ENCODE measurements at places on chromosomes 6 and 20.

GRCh38 chr20:48275286-48276020 lies 490.2 kb upstream of the SULF2 start:
- DNase-seq, result peak; percentile 24

DNA sequence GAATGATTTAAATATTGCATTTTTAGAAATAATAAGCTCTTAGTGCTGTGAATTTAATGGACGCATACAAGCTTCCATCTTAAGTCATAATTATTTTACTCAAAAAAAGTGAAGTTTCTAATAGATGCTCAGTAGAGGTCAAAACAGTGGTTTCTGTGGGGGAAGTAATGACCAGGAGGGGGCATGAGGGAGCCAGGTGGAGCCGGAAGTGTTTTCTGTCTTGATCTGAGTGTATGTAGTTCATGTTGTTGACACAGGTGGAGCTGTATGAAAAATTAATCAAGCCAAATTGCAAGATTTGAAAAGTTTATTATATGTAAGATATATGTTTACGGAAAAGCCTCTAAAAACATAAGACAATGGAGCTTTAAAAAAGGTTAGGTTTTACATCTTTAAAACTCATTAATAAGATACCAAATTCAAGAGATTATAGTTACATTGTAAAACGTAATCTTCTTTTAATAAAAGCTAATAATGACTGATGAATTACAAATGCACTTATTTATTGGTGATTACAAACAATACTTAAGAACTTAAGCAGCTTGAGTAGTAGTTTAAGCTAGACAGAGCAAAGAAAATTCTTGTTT lies 68.0 kb downstream of the PLAGL1 start:
- peak; percentile 55 for DNase-seq

GRCh38 chr20:58956078-58956477 lies 25.0 kb upstream of the NELFCD start:
- no peak for DNase-seq

- peak; percentile 19 for DNase-seq
Measured at GRCh38 chr6:40912158-40912946, 126.7 kb downstream of the UNC5CL start.

- peak; percentile 74 for DNase-seq
Measured at GRCh38 chr6:54617730-54618129, 228.8 kb upstream of the FAM83B start.

GRCh38 chr6:56514395-56514794 lies 128.3 kb downstream of the DST start:
- no peak for DNase-seq

DNA sequence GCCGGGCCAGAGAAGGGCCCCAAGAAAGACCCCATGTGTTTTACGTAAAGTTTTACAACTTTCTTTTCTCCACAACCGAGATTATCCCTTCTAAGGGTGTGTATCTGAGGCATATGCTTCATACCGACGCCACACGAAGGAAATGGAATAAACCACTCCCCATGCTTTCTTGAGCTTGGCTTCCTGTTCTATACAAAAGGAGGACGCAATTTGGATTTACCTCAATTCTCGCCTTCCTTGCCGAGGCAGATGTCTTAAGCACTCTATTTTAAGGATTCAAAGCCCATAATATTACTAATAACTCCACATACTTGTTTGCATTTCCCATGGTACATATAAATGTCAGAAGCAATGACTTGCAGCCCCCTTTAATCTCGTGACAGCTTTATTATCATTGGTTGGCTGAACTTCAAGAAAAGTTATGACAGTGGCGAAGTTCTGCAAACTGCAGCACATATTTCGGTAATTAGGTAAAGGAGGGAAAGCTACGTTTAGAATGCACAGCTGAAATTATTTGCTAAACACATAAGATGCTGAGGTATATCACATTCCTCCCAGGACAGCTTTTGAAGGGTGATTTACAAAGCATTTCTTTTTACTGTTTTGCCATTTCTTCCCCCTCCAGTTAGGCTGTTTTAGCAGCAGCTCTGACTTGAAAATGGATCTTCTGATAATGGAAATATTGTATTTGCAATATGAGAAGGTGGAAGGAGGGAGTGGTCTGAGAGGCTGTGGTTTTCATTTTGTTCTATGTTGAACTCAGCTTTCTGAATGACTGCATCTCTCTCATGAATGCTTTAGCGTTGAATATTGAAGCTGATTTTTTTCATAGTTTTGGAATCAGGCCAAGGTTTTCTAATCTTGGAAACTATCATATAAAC lies 330.5 kb downstream of the EPHA7 start:
- DNase-seq, result peak; percentile 24

GRCh38 chr6:81762132-81762531 lies 9.7 kb upstream of the TENT5A start:
- peak; percentile 24 for DNase-seq

- no peak for DNase-seq
Measured at GRCh38 chr6:75089151-75089897, 116.5 kb downstream of the COL12A1 start.

DNA sequence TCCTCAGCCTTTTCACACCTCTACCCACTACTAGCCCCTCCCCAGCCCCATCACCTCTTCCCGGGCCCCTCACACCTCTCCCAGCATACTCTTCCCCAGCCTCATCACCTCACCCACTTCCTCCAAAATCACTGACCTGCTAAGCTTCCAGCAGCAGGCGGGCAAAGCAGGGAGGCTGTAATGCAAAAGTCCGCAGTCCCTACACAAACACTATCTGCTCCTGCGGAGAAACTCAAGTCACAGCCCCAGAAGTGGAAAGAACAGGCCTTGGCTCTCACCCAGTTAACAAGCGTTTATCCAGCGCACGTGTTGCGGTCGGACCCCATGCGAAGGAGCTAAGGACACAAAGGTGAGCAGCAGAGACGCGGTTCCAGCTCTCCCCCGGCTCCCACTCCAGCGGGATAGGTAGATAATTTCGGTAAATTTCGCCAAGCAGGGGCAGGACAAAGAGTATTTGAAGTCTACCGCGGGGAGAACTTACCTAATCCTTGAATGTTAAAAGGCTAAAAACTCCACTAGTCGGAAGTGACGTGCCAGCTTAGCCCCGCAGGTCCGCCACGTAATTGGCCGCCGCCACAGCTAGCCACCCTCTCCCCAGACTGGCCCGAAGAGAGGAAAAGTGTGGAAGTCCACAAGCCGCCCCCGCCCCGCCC lies 728 bp upstream of the TRIM39 start:
- peak; percentile 87 for DNase-seq

DNA sequence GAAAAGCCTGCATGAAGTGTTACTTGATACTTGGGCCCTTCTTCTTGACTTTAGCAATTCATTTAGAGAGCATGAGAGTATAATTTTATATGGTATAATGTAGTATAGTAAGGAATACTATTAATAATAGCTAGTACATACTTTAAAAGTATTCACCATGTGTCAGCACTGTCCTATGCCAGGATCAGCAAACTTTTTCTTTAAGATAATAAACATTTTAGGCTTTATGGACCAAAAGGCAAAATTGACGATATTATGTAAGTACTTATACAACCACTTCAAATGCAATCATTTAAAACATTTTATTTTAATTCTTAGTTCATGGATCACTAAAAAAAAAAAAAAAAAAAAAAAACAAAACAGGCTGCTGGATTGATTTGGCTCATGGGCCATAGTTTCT lies 163.9 kb downstream of the IBTK start:
- peak; percentile 52 for DNase-seq

DNA sequence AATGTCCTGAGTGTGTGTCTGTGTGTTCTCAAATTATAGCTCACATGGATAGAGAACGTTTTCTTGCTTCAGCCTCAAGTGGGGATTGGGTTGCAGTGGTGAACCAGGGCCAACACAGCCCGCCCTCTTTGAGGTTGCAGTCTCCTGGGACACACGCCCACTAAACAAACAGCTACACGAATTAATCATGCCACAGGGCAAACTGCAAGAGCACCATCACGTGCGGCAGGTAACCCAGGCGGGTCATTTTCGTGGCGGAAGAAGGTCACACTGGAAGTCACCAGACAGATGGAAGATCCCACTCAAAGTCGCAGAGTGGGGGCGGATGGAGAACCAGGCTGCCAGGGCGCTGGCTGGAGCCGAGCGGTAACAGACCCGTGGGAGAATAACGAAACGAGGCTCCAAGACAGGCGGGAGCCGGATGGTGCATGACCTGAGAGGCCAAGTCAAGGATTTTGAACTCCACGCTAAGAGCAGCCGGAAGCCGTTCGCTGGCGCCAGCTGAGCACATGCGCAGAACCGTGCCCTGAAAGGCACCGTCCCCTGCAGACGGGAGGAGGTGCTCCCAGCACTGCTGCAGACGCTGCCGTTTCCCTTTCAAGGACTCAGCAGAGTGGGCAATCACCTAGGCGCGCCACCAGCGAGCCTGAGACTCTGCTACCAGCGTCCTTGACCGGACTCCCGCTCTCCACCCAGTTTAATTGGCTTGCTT lies 10.7 kb downstream of the DLL1 start:
- DNase-seq, result peak; percentile 27

DNA sequence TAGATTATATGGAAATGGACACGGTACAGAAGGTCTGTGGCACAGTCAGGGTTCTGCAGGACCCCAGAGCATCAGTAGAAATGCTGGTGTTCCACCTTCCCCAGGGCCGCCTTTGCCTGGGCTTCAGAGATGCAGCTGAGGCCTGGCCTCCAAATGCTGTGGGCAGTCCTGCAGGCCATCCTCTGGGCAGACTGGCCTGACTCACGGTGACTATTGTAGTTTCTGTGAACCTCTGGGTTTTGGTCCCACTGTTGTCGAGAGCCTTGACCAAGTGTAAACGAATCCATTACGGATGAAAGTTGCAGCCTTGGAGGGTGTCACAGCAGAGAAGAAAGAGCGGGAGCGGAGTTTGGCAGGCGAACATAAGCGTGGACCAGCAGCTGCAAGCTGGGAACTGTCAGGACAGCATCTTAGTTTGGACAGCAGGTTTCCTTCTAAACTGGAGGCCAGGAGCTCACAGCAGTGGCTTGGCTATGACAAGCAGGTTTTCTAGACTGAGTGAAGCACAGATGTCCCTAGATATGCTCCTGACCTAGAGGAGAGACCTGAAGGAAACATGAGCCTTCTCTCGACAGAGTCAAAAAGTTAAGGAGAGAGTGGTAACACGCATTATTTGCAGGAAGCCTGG lies 46.2 kb upstream of the BCLAF1 start:
- DNase-seq, result no peak

DNA sequence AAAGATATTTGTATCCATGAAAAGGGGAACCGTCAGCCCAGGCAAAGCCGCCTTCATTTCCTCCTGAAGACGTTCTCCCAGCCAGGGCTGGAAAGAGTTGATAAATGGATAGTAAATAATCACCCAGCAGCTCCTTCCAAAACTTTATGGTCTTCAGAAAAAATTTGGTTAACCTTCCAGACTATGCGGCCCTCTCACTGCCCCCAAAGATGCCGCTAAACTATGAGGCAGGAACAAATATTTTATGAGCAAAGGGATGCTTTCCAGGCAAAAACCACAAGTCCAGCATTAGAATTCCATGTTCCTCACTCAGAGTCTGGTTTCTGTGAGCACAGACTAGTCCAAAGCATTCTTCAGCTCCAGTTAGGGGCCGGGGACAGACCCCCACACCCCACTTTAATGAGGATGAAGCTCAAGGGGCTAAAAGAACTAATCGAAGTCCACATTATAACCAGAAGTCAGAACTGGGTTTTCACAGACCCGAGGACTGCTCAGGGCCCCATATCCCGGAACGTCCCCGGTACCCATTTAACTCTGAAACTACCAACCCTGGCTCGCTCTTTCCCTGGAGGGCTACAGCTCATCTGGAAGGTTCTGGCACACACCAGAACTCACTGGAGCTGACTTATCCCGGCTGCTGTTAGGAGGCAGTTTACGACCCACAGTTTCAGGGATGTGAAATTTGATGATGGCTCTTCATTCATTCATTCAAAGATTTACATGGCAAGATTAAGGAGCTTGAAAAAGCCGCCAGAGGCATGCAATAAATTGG lies 29.4 kb downstream of the BMP7 start:
- no peak for DNase-seq

- no peak for DNase-seq
Measured at GRCh38 chr6:135622081-135622480, 124.5 kb upstream of the AHI1 start.

- DNase-seq, result peak; percentile 52
Measured at GRCh38 chr6:1610497-1611321, 994 bp downstream of the FOXC1 start.

DNA sequence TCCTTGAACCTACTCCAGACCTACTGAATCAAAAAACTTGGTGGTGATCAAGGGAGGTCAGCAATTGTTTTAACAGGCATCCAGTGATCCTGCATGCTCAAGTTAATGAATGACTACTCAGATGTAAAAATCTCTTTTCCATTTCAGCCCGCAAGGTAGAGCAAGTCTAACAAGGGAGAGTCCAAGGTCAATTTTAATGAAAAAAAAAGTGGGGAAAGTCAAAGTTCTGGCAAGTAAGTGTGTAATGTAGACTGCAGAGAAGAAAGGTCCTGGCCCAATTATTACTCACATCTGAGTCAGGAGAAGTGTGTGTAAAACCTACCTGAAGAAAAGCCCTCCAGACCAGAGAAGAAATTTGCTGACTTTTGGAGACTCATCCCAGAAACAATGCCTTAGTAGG lies 193.5 kb downstream of the UBE3D start:
- no peak for DNase-seq

DNA sequence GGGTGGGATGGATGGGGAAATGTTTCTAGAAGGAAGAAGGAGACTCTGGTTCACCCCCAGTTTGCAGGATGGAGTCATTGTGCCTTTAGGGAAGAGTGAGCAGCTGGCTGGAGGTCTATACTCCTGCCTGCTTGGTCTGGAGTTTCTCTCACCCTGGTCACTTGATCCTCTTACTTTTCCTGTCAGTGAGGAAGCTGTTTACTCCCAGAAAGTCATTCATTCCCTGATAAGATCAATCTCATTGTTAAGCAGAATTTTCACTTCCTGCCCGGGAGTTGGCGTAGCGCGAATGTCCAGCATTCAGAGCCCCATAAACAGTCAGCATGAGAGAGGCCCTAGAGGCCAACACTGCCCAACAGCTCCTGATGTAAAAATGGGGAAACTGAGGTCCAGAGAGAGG lies 70.4 kb upstream of the SIRPA start:
- DNase-seq, result peak; percentile 25

DNA sequence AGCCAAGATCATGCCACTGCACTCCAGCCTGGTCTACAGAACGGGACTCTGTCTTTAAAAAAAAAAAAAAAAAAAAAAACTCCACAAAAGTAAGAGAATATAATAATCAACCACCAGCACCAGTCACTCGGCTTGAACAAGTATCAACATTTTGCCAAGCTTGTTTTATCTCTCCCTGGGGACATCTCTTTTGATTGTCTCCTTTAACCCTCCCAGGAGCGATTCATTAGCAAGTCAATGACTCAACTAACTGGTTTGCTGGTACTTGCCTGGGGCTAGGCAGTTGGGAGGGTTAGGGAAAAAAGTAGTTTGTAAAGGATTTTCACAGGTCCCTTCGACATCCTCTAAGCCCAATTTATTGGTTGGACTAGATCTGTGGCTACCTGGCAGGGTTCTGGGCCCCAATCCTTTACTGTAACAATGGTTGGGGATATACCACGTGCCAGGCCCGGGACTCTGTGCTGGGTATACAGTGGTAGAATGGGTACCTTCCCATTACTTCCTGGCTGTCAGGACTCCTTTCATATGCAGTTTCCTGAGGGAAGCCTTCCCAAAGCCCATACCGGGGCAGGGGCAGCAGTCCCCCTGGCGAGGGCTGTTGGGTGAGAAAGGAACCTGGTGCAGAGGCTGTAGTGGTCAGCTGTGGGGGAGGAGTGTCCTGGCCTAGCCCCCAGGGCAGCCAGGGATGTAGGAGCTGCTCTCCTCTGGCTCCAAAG lies 12.2 kb downstream of the TGIF2 start:
- no peak for DNase-seq
